ENCODE measurements at places on chromosomes 1 and 21.

- DNase-seq = no peak
These were observed 76.4 kb downstream of the ADGRL2 start for GRCh38 chr1:81876901-81877733.

DNA sequence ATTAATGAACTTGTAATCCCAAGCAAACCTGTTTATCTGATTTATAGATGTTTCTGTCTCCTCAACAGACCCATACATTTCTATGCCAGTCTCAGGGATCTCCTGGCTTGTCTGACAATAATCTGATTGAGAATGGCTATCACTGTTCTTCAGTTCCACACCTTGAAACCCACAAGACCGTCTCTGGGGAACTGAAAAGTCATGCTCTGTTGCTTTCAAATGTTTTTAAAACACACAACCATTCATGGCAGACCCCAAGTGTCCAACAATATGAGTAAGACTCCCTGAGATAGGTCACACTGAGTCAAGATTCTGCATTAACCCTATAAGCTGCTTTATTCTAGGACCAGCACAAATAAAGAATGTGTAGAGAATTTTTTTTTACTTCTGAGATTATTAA is 611.2 kb upstream of the PLXNA2 start:
- DNase-seq = no peak

DNA sequence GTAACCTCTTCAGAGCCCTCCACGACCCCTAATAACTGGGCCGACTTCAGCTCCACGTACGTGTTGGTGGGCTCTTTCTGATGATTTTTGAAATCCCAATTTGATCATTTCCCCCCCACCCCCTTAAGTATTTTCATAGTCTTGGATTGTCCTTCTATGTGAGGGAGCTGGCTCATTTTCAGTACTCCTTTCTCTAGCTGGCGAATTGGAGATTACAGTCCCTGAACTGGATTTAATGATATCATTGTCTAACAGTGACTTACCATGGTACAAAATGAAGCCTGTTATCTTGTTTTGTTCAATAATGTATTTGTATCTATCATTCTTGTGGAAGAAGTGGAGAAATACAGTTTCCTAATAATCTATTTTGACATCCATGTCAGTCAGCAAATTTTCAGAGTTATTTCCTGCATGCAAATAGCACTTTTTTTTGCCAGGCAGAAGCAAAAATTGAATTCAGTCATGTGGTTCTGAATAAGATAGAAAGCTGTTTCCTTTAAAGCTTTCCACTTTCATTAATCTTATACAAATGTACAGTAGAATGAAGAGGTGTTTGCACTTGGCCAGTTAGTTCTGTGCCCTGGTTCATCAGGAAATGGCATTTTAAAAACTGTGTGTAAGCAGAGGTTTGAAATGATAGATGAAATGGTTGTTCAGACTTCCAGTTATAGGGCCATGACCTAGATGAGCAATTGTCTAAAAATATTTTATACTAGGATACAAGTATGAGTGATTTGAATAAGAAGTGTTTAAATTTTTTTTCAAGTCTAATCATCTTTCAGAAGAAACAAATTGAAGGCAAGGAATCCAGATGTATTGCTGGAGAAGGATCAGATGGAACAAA is 104.2 kb downstream of the ATP5PO start:
- no peak for DNase-seq

DNA sequence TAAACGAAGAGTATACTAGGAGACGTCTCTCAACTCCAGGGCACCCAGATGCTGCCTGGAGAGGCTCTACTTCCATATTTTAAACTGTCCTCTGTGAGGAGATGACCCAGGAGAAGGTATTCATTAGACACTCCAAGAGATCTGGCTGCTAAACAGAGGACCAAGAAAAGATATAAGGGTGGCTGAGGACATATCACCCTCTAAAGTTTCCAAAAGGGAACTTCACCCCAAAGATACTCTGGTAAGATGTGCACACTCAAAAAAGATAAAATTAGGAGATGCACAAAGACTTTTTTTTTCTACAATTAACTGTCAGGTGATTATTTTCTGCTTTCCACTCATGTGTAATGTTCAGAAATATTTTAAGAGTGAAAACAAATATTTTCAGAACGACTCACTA is 1.4 kb downstream of the ZNF670 start:
- no peak for DNase-seq

GRCh38 chr21:32314806-32315205 is 16.2 kb downstream of the MRAP start:
- no peak for DNase-seq

GRCh38 chr1:39717809-39718208 is 20.9 kb upstream of the PPIE start:
- no peak for DNase-seq

DNA sequence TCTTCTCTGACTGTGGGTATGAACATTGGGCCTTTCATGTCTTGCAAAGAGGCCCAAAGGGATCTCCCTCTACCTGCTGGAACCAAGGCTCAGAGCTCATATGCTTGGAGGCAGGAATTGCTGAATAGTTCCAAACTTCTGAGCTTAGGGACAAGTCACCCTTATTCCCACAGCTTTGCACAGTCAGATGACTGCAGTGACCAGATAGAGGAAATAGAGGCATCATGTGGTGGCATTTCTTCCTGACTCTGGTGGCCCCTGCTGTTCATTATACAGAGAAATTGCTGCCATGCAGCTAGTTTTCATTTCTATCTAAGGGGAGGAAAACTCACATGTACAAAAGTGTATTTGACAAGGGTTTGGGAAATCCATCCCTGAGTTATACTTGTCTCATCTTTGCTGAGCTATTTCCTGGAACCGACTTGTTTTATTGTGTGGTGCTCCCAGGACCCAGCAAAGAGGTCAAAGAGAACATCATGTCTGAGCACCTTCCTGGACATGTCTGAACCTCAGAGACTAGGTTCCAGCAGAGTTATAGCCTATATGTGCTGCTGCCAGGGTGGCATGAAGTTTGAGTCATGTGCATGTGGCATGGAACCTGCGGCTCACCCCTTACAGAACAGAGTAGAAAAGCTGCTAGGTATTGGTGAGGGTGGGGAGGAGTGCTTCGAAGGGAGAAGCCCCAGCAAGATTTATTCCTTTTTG is 131.2 kb downstream of the PIK3R3 start:
- DNase-seq = no peak

- no peak for DNase-seq
These were observed 104.2 kb upstream of the SLC45A1 start for GRCh38 chr1:8213676-8214075.

DNA sequence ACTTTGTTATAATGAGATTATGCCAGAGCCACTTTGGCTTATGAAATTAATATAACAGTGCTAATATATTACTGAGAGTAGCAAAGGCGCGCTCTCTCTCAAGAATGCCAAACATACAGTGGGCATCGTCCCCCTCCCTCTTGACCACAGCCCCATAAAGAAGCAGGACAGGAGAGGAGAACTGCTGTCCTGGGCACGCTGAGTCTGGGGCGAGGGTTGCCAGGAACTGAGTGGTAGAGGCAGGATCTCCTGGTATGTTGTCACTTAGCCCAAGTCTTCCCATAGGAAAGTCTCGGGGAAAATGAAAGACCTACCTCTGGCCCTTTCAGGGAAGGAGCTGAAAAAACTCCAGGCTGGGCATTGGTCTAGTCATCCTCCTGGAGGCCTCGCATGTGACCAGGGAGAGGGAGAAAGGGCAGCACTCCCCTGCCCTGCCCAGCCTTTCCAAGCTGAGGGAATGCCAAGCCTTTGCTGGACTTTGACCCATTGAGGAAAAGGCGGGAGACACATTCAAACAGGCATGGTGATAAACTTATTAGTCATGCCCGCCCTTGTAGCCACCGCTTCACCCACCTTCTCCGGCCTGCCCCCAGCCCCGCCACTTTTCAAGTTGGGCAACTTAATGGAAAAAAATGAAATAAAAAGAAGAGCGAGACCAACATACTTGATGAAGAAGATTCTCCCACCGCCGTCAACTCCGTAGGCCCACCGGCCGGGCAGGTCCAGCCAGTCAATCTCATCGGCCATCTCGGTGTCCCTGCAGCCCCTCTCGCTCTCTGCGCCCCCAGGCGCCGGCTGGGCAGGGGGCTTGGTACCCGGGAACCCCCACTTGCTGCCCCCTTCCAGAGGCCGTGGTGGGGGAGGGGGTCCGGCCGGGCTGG is 17.4 kb upstream of the PLEKHA6 start:
- DNase-seq = no peak

GRCh38 chr1:233518344-233518743 is 95.6 kb upstream of the KCNK1 start:
- no peak for DNase-seq

DNA sequence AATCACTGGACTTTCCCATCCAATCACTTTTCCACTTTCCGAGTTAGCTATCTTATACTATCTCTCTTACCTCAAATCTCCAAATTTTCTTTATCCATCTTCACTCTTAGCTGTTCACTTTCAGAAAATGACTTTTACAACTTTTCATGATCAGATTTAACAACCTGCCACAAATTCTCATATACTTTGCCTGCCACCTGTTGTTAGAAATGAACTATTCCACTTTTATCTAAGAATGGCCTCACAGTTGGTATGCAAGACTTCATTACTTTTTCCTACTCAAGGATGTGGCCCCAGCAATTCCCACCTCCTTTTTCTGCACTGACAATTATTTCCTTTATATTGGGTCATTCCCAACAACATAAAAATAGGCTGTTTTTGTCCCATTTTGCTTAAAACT is 93.6 kb upstream of the DEPDC1 start:
- DNase-seq = no peak

DNA sequence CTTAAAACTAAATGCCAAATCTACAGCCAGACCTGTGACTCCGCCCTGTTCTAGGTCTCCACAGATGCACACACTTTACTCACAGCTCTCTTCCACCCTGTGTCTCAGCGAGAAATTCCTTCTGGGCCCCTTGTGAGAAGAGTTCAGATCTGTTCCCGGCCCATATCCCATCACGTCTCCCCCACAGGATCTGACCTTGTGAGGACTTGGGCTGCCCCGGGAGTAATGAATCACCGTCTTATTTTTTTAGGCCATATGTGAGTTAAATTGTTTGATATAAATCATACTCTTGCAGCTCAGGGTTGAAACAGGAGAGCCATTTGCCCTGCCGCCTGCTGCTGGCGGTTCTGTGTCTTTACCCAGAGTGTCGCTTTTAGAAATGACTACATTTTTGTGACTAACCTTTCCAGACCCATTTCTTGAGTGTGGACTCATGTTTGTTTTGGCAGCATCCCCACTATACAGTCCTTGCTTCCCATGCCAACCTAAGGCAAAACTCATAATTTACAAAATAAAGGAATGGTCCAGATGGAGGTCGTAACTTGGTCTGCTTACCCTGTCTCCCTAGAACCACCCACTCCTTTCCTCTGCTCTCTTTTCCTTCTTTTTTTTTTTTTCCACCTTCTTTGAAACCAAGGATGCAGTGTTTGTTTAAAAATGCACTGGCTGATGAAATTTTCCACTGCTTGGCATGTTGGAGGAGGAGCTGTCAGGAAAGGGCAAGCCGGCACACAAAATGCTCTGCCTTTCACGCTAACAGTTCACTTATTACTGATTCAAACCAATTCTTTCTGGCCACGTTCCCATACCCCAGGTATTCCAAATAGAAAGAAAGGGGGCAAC is 98.0 kb upstream of the C1orf105 start:
- DNase-seq = no peak

DNA sequence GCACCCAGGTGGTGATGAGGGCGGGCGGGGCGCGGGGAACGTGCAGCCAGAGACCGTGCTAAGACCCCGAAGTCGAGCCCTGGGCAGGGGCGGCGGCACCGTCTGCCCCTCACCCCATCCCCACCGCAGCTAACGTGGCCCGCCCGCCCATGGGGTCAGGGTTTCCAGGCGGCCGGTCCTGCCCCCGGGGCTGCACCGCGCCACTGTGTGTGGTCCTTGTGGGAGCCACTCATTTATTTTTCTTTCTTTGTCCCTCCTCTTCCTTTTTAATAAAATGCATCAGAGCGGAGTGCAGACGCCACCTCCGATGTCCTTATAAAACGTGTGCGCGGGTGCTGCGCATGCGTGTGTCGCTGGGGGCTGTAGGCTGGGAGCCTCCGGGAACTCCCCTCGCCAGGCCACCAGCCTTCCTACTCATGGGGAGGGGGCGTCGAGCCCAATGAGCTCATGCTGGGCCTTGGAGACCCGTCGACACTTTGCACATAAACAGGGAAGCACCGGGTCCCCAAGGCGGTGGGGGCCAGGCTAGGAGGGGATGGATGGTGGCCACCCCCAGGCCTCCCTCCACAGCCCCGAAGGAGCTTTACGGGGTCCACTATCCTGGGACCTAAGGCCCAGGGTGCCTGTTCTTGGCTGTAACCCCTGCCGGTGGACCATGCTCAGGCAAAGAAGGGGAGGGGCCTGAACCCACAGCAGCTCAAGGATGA is 59.9 kb downstream of the WNT9A start:
- peak; percentile 9 for DNase-seq

DNA sequence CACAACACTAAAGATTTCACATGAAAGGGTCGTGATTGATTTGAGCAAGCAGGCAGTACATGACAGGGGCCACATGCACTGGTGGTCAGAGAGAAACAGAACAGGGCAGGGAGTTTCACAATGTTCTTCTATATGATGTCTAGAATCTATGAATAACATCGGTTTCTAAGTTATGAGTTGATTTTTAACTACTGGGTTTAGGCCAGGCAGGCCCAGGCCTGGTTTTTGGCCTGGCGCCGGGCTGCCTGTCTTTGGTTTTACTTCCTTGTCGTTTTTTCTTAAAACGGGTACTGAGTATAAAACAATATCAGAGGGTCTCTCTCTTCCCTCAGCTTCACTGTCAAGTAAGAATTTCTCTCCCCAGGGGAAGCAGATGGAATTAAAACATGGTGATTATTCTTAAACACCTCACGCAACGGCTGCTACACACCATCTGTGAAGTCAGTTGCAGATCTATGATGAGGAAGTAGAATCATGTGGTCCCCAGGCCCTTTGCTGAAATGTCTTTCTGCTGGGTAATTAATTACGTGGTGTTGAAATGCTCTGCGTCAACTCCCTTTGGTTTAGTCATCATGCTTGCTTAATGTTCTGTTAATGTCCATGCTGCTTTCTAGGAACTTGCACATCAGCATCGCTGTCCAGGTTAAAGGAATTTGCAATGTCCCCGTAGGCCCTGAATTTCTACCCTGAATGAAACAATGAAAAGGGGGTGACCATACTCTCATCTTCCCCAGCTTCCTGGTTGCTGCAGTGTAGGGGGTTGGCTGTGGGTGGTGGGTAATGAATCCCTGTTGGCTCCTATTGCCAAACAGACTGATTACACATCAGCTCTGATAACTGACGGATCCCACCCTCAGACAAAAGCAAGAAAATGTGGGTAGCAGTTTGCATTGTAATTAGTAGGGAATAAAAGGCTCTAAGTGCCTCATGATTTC is 70.3 kb downstream of the SERINC2 start:
- DNase-seq = no peak

DNA sequence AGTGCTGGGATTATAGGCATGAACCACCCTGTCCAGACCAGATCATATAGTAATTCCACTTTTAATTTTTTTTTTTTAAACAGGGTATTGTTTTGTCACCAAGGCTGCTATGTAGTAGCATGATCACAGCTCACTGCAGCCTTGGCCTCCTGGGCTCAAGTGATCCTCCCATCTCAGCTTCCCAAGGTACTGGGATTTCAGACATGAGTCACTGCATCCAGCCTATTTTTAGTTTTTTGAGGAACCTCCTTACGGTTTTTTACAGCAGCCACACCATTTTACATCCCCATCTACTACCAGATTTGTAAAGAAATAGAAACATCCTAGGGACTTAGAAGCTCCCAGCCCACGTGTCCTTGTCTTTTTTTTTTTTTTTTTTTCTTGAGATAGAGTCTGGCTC is 24.0 kb downstream of the L1TD1 start:
- no peak for DNase-seq

- no peak for DNase-seq
These were observed 41.0 kb upstream of the PTPRC start for GRCh38 chr1:198597690-198598430.
